ENCODE measurements at places on chromosomes 2 and 18.

DNA sequence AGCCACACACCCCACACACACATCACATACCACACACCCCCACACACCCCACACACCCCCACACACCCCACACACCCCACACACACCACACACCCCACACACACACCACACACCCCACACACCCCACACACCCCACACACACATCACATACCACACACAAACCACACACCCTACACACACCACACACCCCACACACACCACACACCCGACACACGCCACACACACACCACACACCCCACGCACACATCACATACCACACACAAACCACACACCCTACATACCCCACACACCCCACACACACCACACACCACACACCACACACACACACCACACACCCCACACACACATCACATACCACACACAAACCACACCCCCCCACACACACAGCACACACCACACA, 22.4 kb downstream of the TWIST2 start:
- DNase-seq = no peak

GRCh38 chr2:44150473-44150872, 18.2 kb upstream of the PPM1B start:
- DNase-seq = no peak

DNA sequence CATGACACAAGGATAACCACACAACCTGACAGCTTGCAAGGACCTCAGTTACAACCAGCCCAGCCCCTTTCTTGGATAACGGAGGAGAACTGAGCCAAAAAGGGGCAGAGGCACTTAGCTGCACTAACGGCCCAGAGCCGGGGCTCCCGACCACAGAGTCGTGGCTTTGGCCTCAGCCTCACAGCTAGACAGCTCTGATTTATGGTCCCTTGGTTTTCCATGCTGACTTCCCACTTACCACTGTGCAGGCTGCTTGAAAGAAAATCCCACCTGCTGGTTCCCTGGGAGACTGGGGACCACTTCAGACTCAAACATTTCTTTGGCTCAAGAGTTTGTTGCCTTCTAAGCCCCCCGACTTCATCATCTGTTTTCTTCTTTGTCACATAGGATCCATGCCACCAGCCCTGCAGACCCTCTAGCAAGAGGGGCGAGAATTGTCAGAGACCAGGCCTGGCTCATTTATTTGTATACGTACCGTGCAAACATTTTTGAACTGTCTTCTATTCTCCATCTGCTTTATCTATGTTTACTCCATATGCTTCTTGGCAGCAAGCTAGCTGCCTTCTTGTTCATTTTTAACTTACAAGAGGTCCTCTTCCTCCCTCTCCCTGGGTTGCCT, 352.6 kb upstream of the MYT1L start:
- DNase-seq = no peak

- DNase-seq = no peak
Measured at GRCh38 chr18:10195529-10195928, 258.9 kb upstream of the APCDD1 start.

- no peak for DNase-seq
Measured at GRCh38 chr2:10575609-10576280, 114.0 kb downstream of the NOL10 start.

GRCh38 chr2:216960671-216961268, 100.9 kb upstream of the TNP1 start:
- DNase-seq = no peak

DNA sequence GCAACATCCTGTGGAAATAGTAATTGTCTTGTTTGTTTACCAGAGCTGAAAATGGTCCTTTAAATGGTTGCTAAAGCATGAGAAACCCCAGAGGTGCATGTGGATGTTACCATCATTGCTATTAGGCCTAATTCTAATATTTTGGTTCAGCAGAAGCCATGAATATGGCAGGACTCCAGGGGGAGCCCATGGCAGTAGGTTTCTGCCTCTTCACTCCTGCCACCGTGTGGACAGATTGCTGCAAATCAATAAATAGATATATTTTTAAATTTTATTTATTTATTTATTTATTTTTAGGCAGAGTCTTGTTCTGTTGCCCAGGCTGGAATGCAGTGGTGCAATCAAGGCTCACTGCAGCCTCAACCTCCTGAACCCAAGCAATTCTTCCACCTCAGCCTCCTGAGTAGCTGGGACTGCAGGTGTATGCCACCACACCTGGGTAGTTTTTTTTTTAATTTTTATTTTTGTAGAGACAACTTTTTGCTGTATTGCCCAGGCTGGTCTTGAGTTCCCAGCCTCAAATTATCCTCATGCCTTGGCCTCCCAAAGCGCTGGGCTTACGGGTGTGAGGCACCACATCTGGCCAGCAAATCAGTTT, 54.9 kb upstream of the CAPN13 start:
- DNase-seq = no peak

- DNase-seq = no peak
Measured at GRCh38 chr2:96082211-96083063, 33.9 kb downstream of the ADRA2B start.

GRCh38 chr2:184908966-184909365, 310.6 kb downstream of the ZNF804A start:
- no peak for DNase-seq

DNA sequence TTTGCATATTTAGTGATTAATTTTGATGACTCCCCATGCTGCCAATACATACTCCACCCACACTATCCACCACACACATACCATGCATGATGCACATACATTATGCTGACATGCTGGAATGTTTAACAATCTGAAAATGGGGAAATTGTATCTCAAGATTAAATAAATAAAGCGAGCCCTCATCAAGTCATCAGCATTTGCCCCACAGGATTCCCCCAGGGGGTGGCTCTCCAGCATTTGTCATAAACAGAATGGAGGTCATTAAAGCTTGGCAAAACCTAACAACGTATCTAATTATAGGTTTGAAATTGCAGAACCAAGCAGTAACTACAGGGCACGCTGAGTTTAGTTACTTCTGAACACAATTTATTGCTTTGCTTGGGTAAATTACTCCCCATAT, 141.2 kb upstream of the TACR1 start:
- DNase-seq = no peak

GRCh38 chr2:189012351-189012750, 38.2 kb downstream of the COL3A1 start:
- DNase-seq = no peak

DNA sequence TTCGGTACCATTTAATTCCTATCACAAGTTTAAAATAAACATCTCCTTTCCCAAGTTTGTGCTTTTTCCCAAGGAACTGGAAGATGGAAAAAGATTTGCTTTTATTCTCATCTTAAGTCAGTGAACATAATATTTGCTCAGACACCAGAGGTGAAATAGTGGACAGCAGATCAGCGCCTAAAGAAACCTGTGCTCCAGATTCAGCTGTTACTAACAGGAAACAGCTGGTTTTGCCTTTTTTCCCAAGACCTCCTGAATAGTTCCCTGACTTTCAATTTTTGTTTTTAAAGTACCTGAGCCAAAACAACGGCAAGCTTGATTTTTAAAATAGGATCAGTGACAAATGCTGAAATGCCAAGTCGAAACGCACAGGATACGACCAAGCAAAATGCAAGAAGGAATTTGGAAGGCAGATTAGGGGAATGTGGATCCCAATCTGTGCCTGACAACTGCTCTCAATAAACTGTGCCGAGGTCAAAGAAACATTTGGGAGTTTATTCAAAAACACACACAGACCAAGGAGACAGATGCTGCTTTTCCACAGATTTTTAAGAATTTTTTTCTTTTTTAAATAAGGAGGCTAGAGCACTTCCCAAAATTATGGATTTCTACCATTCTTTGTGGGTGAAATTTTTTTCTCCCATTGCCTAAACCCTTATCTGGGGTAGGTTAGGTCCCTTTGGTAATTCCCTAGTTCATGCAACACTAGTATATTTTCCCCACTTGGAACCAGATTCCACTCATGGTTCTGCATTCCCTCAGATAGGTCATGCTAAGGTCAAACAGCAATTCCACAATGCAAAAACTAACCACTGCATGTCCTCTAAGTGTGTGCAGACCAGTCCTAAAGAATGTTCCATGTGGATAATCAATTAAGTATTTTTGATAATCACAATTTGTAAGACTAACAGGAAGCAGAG, 121.5 kb upstream of the PDE1A start:
- no peak for DNase-seq

All from hypothalamus (tissue), 51 donors.